ENCODE measurements at places on chromosomes 2 and 18. TPM values are rescaled to one million over a fixed set of nuclear protein-coding genes. Genes with fewer than 3 reads are reported as not detected.

The SGPP2 gene
- not detected for total RNA-seq

GRCh38 chr2:150159300-150159699 lies 328.2 kb downstream of the RND3 start:
- DNase-seq = no peak

DNA sequence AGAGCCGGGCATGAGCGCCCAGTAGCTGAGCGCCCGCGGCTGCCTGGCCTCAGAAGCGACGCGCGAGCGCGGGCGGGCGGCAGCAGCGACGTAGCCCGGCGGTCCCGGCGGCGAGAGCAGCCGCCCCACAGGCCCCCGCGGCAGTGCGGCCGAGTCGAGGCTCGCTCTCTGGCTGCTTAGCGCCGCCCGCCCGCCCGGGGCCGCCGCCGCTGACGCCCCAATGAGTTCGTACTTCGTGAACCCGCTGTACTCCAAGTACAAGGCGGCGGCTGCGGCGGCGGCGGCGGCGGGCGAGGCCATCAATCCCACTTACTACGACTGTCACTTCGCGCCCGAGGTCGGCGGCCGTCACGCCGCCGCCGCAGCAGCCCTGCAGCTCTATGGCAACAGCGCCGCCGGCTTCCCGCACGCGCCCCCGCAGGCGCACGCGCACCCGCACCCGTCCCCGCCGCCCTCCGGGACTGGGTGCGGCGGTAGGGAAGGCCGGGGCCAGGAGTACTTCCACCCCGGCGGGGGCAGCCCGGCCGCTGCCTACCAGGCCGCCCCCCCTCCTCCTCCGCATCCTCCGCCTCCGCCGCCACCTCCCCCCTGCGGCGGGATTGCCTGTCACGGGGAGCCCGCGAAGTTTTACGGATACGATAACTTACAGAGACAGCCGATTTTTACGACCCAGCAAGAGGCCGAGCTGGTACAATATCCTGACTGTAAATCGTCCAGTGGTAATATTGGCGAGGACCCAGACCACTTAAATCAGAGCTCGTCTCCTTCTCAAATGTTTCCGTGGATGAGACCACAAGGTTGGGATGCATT lies 847 bp downstream of the HOXD8 start:
- peak; percentile 53 for DNase-seq

DNA sequence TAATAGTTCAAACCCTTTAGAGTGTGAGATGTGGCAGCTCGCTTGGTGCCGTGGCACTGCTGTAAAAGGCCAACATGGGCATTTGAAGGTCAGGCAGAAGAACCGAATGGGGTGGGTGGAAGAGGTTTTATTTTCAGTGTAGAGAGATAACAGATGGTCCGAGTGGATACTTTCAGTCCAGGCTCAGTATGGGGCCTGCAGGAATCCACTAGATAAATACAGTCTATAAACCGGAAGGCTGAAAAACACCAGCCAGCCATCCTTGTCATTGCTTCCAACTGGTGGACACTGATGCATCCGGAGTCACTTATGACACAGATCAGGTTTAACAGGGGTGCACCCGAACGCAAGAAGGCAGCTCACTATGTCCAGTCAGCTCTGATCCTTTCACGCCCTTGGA lies 55.7 kb upstream of the AMMECR1L start:
- DNase-seq = no peak

DNA sequence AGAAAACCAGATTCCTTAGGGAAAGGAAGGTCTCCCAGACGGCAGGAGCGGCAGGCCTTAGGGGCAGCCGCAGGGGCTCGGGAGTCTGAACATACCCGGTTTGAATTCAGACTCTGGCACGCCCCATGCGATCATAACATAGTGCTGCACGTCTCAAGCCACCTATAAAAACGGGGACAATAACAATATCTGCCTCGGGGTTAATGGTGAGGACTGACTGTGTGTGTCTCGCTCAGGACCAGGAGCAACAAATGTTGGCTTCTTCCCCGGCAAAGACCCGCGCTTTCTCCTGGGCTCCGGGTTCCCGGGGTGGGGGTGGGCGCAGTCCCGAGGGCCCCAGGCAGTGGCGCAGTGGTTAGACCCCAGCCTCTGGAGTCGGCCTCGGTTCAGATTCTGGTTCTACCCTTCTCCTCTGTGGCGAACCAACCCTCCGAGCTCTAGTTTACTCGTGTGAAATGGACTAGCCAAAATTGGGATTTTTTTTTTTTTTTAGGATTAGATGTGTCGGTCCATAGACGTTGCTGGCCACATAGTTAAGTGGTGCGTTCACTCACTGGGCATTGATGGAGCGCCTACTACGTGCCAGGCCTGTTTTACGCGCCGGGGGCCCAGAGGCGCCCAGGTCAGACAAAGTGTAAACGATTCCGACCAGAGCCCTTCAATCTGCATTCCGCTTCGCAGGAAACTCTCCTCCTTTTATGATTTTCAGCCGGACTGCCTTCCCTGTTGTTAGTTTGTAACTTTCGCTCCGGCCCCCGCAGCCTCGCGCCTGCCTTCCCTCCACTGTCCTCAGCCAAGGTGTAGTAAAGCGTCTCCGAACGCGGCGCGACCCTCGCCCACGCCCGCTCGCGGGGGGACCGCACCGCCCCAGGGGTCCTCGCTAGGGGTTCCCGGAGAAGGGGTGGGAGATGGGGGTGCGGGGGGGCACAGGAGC lies 820 bp upstream of the SH3BP4 start:
- no peak for DNase-seq

GRCh38 chr2:163664610-163665009 lies 71.2 kb downstream of the FIGN start:
- DNase-seq = peak; percentile 74

The NGEF gene
- total RNA-seq = 37.5 TPM

The SLC9A4 gene
- total RNA-seq = 0.84 TPM

- peak; percentile 88 for DNase-seq
These were observed 76.9 kb downstream of the MYO1B start for GRCh38 chr2:191321861-191322662.

DNA sequence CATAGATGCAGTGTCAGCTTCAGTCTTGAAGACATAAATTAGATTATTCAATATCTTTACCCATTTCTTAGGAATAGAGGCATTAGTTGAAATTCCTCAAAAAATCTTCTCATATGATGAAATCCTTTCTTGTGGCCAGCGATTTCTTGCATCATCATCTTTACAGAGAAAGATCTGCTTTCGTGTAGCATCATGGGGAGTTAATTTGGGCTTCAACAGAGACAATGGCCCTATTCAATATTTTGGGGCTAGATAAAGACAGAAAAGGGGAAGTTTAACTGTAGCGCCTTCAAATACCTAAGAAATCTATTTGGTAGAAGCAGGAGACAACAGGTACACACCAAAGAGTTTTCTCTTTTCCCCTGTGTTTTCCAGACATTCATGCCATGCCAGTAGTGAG lies 73.8 kb downstream of the TGFA start:
- no peak for DNase-seq

The TGFA gene
- total RNA-seq = 1.0 TPM

DNA sequence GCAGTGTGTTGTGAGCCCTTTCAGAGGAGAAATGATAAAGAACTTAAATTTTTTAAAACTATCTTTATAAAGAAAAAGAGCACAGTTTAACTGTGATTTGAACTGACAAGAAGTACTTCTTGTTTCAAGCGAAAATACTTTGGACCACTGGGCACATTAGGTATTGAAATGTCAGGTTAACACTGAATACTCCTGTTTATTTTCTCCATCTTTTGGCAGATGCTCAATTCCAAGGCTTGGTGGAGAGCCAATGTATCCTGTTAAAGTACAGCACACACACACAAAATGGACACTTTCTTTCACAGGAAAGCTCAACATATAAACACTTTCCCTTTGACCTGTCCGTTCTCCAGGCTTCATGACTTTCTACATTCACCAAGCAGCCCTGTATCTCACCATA lies 32.6 kb upstream of the SP3 start:
- DNase-seq = no peak

DNA sequence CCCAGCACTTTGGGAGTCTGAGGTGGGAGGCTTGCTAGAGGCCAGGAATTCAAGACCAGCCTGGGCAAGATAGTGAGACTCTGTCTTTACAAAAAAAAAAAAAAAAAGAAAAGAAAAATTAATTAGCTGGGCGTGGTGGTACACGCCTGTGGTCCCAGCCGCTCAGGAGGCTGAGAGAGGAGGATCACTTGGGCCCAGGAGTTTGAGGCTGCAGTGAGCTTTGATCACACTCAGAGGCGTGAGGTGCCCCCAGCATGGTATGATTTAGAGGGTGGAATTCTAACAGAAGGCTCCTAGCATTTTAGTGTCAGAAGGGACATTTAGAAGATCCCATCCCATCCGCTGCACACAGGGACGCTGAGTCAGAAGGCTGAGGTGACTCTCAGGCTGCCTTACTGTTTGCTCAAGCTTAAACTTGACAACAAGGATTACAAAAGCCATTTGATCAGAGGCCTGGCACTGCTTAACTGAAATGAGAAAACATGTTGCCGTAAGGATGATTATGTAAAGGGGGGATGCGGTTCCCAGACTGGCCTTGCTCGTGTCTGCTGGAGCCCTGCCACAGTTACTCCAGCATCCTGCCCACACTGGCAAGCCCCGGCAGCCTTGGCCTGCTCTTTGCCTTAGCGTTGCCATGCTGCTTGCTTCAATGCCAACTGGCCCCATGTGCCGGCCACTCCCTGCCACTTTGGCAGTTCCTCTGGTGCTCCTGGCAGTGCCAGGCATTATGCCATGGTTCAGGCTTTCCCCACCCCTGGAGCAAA lies 45.6 kb upstream of the SLC1A4 start:
- DNase-seq = peak; percentile 38

GRCh38 chr2:204790076-204790475 lies 244.8 kb downstream of the PARD3B start:
- no peak for DNase-seq

The KYNU gene
- total RNA-seq = 1.4 TPM

- no peak for DNase-seq
These were observed 35.0 kb upstream of the DOK6 start for GRCh38 chr18:69365658-69366057.

Data from A172 (cell line).